ENCODE measurements at places on chromosomes 11 and 22.

DNA sequence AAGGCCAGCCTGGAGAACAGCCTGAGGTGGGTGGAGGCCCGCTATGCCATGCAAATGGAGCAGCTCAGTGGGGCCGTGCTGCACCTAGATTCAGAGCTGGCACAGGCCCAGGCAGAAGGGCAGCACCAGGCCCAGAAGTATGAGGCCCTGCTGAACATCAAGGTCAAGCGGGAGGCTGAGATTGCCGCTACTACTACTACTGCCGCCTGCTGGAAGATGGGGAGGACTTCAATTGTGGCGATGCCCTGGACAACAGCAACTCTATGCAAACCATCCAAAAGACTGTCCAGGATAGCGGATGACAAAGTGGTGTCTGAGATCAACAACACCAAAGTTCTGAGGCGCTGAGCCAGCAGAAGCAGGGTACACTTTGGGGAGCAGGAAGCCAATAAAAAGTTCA, 3.1 kb upstream of the TMEM218 start:
- no peak for DNase-seq

DNA sequence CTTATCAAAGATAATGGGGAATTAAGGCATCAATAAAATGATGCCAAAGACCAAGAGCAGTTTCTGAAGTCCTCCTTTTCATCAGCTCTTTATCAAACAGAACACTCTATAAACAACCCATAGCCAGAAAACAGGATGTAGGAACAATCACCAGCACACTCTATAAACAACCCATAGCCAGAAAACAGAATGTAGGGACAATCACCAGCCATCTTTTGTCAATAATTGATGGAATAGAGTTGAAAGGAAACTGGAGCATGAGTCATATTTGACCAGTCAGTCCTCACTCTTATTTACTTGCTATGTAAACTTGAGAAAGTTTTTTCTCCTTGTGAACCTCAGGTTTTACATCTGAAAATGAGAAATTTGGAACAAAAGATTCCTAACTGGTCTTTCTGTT, 10.0 kb downstream of the MS4A2 start:
- DNase-seq: no peak

- no peak for DNase-seq
Observed at GRCh38 chr22:19291218-19291579, 320 bp downstream of the CLTCL1 start.

GRCh38 chr11:127057126-127057525, 56.6 kb upstream of the KIRREL3 start:
- no peak for DNase-seq

GRCh38 chr11:65593518-65594414, 1.8 kb downstream of the KCNK7 start:
- DNase-seq: no peak
